ENCODE measurements at places on chromosomes 12 and 14.

- no peak for DNase-seq
Measured at GRCh38 chr12:43662736-43663135, 95.9 kb downstream of the PUS7L start.

DNA sequence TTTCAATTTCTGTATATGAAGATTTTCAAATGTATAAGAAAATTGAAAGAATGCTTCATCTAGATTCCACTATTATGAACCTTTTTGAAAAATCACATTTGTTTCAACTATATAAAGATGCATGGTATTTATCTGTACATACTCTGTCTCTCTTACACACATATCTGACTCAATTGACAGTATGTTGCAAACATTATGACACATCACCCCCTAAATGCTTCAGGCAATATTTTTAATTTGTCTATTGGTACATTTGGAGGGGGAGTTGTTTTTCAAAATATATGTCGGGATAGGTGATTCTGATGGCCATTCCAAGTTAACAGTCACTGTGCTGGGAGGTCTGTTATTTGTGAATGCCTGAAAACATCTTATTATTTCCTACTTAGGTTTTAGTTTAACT lies 14.4 kb downstream of the PCNX1 start:
- no peak for DNase-seq

GRCh38 chr14:90985601-90986242 lies 74.7 kb downstream of the RPS6KA5 start:
- no peak for DNase-seq

DNA sequence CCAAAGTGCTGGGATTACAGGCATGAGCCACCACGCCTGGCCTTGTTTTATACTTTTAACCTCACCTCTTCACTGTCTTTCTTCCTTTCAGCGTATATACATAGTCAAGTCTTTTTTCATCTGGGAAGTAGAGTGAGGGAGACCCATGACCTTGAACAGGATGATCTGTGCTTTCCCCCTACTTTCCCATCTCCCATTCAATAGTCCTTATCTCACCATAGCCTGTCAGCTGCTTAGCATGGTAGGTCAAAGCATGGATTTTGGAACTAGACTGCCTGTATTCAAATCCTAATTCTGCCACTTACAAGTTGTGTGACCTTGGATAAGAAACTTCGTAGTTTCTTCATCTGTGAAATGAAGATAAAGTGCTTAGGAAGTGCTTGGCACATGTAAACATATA lies 96.4 kb upstream of the MON2 start:
- no peak for DNase-seq

GRCh38 chr12:46517579-46517962 lies 145.0 kb upstream of the SLC38A2 start:
- no peak for DNase-seq

DNA sequence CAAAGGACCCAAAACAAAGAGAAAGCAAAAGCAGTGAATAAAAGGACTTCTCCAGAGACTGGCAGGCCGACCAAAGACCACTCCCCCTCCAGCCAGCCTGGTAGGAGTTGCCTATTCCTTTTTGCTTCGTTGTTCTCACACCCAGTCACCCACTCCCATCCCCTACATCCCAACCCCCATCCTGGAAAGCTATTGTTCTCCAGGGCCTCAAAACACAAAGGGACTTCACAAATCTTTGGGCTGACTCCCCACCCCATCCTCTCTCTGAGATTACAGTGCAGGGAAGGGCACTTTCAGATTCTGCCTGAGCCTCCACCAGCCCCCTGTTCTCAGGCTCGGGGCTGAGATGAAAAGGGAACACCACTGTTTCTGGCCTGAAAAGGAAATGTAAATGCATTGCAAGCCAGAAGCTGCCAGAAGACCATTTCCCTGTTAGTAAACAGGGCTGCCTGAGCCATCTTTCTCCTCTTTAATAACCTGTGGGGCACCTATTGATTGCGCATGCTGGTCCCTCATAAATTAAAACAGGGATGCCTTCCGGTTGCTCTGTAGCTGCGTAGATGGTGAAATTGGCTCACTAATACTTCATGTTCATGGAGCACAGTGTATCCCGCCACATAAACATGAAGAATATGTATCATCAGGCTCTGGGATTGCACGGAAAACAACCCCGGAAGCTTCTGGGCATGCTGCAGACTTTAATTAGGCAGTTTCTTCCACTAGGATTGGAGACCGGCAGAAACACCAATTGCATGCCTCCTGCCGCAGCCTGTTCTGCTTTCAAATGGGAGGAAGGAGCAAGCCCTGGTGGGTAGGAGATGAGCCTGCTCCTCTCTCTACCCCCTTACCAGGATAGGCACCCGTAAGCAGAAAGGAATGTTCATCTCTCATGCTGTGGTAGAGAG lies 130.3 kb upstream of the FUT8 start:
- peak; percentile 90 for DNase-seq

DNA sequence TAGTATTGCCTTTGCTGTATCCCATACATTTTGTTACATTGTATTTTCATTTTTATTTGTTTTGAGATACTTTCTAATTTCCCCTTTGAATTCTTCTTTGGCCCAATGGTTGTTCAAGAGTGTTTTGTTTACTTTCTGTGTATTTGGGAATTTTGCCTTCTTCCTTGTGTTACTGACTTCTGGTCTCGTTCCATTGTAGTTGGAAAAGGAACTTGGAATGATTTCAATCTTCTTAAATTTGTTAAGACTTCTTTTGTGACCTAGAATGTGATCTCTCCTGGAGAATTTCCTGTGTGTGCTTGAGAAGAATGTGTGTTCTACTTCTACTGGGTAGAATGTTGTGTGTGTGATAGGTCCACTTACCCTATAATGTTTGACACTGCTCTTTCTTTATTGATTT lies 304.4 kb upstream of the RTL1 start:
- no peak for DNase-seq

DNA sequence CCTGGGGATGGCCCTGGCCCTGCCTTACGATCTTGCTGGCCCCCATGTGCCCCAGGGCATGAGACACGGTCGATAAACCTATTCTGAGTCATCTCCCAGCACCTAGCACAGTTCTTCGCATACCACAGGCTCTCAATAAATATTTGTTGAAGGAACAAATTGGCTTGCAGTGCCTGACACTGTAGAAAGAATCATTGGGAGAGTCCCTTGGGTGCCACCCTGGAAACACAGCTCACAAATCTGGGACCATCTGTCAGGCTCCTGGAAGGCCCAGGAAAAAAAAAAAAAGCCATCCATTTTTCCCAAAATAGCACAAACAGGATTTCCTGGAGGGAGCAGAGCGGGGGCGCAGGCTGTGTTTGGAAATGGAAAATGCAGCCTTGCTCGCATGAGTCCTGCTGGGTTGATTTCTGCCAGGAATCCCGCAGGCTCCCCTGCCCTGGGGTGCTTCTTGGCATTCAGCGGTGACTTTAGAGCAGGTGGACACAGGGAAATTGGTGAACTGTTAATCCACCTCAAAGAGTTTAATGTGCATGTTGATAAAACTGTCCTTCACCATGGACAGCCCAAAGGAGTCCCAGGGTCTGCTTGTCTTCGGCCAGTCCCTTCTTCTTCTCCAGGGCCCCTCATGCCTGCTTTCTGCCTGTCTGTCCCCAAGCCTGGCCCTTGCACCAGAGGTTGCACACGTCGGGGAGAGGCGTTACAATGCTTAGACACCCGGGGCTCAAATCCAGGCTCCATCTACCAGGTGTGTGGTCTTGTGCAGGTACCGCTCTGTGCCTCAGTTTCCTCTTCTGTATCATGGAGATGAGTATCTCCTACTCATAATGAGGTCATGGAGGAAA lies 106.1 kb upstream of the RFLNA start:
- DNase-seq: peak; percentile 36

GRCh38 chr12:1212526-1212925 lies 221.5 kb downstream of the ERC1 start:
- DNase-seq: no peak

- DNase-seq: no peak
Measured at GRCh38 chr14:53491884-53492277, 338.8 kb upstream of the DDHD1 start.

DNA sequence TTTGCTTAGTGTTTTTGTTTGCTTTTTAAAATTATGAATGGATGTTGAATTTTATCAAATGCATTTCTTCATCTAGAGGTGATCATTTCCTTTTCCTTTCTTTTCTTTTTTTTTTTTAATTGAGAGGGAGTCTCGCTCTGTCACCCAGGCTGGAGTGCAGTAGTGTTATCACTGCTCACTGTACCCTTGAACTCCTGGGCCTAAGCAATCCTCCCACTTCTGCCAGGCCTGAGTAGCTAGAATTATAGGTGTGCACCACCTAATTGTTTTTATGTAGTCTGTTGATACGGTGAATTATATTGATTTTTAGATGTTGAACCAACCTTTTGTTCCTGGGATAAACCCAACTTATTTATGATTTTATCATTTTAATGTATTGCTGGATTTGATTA lies 1.5 kb upstream of the CDKL1 start:
- no peak for DNase-seq

DNA sequence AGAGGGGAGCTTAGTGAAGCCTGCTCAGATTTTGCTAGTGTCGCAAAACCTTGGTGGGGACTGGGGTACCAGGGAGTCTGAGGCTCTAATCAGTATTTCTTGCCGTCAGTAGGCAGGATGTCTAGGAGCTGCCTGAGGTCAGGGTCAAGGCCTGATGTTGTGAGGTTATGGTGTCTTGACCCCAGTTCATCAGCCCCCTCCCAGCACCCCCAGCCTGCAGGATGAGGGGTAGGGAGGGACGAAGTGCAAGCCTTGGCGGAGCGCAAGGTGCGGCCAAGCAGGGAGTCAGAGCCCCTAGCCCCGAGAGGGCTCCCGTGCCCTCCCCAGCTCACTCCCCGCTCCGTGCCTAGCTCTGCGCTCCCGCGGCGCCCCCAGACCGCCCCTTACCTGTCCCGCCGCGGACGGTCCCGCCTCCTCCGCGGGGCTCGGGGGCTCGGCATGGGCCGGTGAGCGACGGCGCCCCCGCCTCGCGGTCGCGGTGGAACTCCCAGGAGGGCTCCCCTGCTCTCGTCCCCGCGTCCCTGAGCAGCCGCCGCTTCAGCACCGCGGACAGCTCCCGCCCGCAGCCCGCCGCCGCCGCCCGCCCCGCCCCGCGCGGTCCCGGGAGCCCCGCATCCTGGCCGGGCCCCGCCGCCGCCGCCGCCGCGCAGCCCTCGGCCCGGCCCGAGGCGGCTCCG lies 347 bp downstream of the SYNDIG1L start:
- peak; percentile 17 for DNase-seq

GRCh38 chr12:109673884-109674283 lies 39.7 kb upstream of the FAM222A start:
- DNase-seq: no peak

GRCh38 chr14:106209755-106210154 lies 683.4 kb downstream of the TMEM121 start:
- no peak for DNase-seq

DNA sequence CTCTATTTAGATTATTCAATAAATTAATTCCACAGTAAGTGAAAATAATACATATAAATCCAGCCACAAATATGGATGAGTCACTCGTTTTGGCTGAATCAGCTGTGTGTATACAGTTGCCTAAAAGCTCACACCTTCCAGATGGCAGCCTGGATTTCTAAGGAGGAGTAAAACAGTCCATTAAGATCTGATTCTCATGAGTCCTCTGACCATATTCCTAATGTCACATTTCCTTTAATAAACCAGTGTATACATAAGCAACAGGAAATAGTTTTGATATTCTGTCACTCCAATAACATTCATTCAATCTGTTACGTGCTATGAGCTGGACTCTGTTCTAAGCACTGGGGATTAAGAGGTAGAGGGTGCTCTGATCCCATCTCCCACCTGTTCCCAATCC lies 21.8 kb downstream of the MDM1 start:
- peak; percentile 87 for DNase-seq

- peak; percentile 68 for DNase-seq
Measured at GRCh38 chr12:132046561-132046960, 96.8 kb downstream of the EP400 start.

DNA sequence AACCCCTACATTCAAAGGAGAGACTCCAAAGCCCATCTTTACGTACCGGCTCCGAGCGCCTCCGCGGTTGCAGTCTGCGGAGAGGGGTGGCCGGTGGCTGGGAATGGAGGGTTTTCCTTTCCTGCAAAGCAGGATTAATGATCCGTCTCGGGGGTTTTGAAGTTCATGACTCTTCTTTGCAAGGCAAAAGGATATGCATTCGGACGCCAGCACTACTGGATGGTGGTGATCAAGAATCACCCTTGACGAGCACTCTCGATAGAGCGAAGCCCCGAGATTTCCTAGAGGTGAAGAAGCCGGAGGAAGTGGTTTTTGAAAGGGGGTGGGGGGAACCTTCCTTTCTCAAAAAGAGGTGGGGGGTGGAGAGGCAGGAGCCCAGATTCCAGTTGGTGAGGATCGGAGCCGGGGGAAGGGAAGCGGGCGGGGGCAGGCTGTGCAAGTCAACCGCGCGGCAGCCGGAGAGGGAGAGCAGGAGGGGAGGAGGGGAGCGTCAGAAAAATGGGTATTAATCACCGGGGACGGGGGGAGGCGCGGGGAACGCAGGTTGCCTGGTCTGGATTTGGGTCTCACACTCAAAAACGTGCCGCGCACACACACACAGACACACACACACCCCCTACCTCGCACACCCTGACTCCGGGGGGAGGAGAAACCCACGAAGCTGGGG lies at the start of gene GRIN2B:
Gene GRIN2B, minus strand, starts transcription at position 307 of the 667 bp plus-strand sequence. CDS start 115,394 bp downstream, outside the sequence.
- DNase-seq: no peak

GRCh38 chr12:112937741-112938719 lies at the start of gene OAS3:
Gene OAS3, plus strand, starts transcription at chr12:112938474. Its CDS starts 57 bp downstream, at chr12:112938531.
- peak; percentile 57 for DNase-seq

DNA sequence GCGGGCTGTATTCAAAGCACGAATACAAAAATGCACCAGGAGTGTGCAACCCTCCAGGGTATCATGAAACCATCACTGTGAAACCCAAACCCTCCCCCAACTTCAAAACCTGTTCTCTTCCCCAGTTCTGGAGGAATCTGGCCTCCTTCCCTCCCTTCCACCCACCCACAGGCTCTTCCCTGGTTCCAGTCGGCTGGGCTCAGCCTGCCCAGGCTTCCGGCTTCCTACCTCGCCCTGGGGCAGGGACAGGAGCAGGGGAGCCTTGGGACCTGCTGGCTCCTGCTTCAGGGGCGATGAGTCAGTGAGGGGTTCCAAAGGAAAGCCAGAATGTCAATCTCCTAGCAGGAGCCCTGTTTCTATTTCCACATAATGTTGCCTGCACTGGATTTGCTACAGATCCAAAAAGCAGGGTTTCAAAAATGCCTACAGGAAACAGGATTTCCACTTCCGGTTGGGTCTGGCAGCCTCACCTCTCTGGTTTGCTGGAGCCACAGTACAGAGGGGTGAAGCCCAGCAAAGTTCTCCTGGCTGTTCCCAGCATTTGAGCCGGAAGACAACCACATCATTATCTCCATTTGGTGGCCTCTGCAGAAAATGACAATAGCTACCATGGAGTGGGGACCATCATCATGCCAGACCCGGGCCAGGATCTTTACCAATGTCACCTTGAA lies 278.3 kb downstream of the DPF3 start:
- DNase-seq: peak; percentile 59

- no peak for DNase-seq
Measured at GRCh38 chr12:24797901-24798300, 151.0 kb downstream of the BCAT1 start.

DNA sequence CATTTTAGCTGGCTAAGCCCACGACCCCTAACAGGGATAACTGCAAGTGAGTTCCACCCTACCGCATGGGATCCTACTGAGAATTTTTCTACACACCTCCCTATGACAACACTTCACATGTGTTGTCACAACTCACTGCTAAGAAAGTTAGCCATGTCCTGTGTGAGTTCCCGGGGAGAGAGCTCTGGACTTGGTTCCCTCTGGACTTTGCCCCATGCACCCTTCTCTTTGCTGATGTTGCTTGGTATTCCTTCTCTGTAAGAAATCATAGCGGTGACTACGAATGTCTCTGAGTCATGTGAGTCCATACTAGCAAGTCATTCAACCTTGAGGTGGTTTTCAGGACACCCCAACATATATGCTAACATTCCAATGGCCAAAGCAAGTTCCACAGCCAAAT lies 9.5 kb upstream of the CDKN3 start:
- no peak for DNase-seq

- no peak for DNase-seq
Measured at GRCh38 chr12:1444142-1444516, 150.3 kb downstream of the FBXL14 start.
